Cardiac atrium fibroblast (primary cell): ENCODE measurements at places on chromosomes 12 and 14. TPM values are rescaled to one million over a fixed set of nuclear protein-coding genes. Genes with fewer than 3 reads are reported as not detected.

The SYT1 gene
- total RNA-seq, result under 0.01 TPM in 1 of 2 replicates, not detected in the other

The BHLHE41 gene
- total RNA-seq, result 1.3 and 5.0 TPM in 2 replicates

The KCNH5 gene
- under 0.01 TPM in 1 of 2 replicates, not detected in the other for total RNA-seq

The STYK1 gene
- not detected in 2 replicates for total RNA-seq

The WNT5B gene
- total RNA-seq, result 7.6 and 8.9 TPM in 2 replicates

The PARPBP gene
- total RNA-seq, result 1.8 and 5.0 TPM in 2 replicates

The INSM2 gene
- total RNA-seq, result not detected in 2 replicates

The TAS2R14 gene
- 0.54 and 1.8 TPM in 2 replicates for total RNA-seq

The GCN1 gene
- total RNA-seq, result 47.3 and 104 TPM in 2 replicates

The AKAP5 gene
- total RNA-seq, result 0.32 and 0.36 TPM in 2 replicates

The KRT3 gene
- total RNA-seq, result not detected in 2 replicates

The LAG3 gene
- 0.16 TPM in 1 of 2 replicates, not detected in the other for total RNA-seq

The TAS2R50 gene
- 0.49 TPM in 1 of 2 replicates, not detected in the other for total RNA-seq

The GPD1 gene
- not detected in 2 replicates for total RNA-seq

The PRH2 gene
- total RNA-seq, result not detected in 2 replicates

The PTPN21 gene
- 5.4 and 6.8 TPM in 2 replicates for total RNA-seq

The ERBB3 gene
- not detected in 2 replicates for total RNA-seq

The MYH6 gene
- total RNA-seq, result not detected in 2 replicates

The STON2 gene
- 0.16 TPM in 1 of 2 replicates, not detected in the other for total RNA-seq

The HOXC12 gene
- total RNA-seq, result not detected in 2 replicates

The ANAPC5 gene
- total RNA-seq, result 103 and 116 TPM in 2 replicates
